SK-N-SH (cell line): ENCODE measurements at places on chromosomes 11 and 22. TPM values are rescaled to one million over a fixed set of nuclear protein-coding genes. Genes with fewer than 3 reads are reported as not detected.

The KCNQ1 gene
- 0.05 and 0.15 TPM in 2 replicates for polyA plus RNA-seq

GRCh38 chr11:43765194-43765593 lies 84.7 kb downstream of the HSD17B12 start:
- H3K4me3 ChIP-seq: no peak overlapping the region
- H3K27ac ChIP-seq: no peak overlapping the region
- H3K36me3 ChIP-seq: no peaks in the 10 kb centered on the region
- H3K4me1 ChIP-seq: no peaks in the 10 kb centered on the region

DNA sequence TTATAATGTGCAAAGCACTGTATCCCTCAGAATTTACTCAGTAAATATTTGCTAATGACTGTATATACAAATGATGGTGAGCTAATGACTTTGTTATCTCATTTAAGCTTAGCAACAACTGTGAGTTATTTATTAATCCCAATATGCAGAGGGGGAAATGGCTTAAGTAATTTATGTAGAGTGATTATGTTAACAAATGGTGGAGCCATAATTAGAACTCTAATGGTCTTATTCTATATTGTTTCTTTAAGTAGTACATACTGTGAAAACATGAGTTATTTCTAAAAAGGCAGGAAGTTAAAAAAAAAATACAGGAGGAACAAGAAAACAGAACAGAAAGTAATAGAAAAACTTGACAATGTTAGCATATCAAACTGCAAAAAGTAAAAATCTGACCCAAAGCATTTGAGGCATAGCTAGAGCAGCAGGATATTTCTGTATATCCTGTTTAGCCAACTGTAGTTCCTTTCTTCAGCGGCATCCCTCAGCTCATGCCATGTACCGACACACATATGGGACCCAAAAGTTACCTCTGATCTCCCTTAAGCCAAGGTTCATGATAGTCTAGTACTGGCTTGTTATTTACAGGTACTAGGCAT lies 94.2 kb downstream of the FCHSD2 start:
- H3K4me3 ChIP-seq: no peak overlapping the region
- no peaks in the 10 kb centered on the region for H3K27me3 ChIP-seq
- H3K4me1 ChIP-seq: no peaks in the 10 kb centered on the region; the same call in 1 of the 2 replicates

DNA sequence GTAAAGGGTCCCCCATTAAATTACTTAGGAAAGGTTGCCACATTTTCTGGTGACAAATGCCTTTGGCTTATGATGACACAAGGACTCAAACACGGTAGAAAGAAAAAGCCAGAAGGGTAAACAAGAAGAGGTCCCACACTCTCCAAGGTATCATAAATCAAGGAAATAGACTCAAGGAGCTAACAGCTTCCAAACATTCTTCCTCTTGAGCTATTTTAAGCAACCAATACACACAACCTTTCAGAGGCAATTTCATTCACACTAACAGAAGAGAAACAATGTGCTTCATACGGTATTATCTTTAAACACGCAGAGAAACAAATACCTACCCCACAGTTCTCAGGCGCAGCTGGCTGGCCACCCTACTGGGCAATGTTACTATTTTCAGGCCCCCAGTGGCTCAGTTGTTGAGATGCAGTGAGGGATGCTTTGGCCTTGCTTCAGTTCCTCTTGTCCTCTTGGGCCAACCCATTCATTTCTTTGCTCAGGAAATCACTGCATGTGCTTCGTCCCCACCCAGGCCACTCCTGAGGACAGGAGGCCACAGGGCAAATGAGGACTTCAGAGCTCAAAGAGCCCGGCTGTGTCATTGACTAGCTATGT lies 15.8 kb downstream of the ABTB2 start:
- H3K4me3 ChIP-seq: no peak overlapping the region
- H3K36me3 ChIP-seq: no peaks in the 10 kb centered on the region
- no peaks in the 10 kb centered on the region for H3K27me3 ChIP-seq
- DNase-seq: no peak
- no peak overlapping the region for H3K27ac ChIP-seq
- H3K4me1 ChIP-seq: peaks cover 40% of the 10 kb centered on the region

- H3K4me3 ChIP-seq: no peak overlapping the region
- H3K4me1 ChIP-seq: peaks cover 2% of the 10 kb centered on the region
- DNase-seq: no peak
- H3K27me3 ChIP-seq: no peaks in the 10 kb centered on the region
- no peaks in the 10 kb centered on the region for H3K36me3 ChIP-seq
- no peak overlapping the region for H3K27ac ChIP-seq
Observed at GRCh38 chr11:74282421-74282820, 29.0 kb downstream of the P4HA3 start.

The C11orf16 gene
- not detected in 2 replicates for polyA plus RNA-seq
